ENCODE measurements at places on chromosomes 6 and 20.
A peak's percentile ranks its signal among the peaks of the same experiment; 100 is the strongest.

DNA sequence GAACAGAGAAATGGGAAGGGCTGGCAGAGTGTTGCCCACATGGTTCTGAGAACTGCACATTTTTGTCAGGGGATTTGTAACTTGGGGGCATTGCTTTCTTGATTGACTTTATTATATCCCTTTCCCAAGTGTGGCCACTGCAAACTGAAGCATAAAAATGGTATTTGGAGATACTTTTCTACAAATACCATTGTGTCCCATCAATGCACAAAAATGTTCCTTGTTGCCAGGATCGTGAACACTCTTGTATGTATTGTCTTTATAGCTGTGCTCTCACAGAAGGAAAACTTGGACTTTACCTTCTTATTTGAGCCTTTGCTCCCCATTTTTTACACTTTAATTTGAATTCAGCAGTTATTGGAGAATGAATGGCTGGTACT is 57.1 kb upstream of the C20orf144 start:
- DNase-seq: no peak

DNA sequence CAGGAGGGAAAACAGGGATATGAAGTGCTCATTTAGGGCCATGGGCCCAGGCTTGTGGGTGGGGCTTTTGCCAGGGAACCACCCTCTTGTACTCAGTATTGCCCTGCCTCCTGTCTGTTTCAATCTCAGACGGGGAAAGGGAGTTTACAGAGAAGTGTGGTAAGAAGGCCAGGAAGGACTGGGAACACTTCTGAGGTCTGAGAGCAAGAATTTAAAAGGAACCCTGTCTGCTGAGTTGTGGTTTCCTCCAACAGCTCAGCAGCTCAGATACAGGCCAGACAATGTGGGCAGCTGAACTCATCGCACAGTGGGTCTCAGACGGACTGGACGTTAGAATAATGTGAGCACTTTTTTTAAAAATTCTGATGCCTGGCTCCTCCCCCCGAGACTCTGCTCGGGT is 354.1 kb upstream of the ARID1B start:
- no peak for DNase-seq

- no peak for DNase-seq
These were observed 698.4 kb downstream of the TENT5A start for GRCh38 chr6:81054036-81054435.

GRCh38 chr6:103113416-103113815 is 1719.9 kb downstream of the GRIK2 start:
- no peak for DNase-seq

DNA sequence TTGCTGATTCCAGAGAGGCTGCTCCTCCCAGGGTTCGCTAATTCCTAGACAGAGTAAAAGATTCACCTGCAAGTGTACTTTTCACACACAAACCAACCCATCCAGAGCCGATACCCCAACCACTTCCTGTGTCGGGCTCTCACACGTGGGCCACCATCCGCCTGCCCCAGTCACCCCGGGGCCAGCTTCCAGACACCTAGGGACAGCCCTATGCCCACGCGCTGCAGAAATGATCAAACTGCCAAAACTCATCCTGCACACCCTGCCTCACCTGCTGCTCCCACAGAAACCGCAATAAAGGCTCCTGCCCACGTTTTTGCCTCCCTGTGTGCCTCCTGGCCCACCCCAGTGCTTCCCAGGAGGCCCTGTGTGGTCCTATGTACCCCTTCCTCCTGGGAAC is 59.5 kb downstream of the PSMG4 start:
- DNase-seq: peak; percentile 5

- DNase-seq: no peak
These were observed 253.5 kb downstream of the QKI start for GRCh38 chr6:163668061-163668426.

- DNase-seq: no peak
These were observed 22.6 kb downstream of the RNF217 start for GRCh38 chr6:124984668-124985338.

GRCh38 chr20:63331741-63332400 is 29.3 kb downstream of the CHRNA4 start:
- no peak for DNase-seq

DNA sequence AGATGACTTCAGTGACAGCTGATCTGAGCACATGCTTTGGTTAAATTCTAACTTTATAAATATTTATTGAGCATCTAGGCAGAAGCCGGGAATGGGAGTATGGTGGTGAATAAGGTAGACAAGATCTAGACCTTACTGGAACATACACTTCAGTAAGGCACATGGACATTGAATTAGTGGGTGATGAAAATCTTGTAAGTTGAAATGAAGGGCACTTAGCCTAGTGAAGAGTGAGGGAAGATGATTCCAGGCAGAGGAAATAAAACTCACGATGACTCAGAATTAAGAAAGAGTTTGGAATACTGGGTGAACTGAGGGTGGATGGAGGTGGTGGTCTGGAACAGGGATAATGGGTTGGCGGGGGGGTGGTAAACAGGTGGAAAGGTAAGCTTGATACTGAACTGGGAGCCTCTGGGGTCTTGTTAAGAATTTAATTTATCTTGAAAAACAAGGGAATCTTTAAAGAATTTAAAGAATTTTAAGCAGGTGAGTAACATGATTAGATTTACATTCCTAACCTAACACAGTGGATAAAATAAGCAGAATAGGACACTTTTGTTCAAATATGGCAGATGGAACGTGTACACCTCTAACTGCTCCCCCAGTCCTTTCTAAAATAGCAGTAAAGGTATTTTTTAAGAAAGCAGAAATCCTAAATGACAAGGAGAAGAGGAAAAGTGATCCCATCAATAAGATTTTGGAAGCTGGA is 75.2 kb upstream of the ARHGAP18 start:
- no peak for DNase-seq

- no peak for DNase-seq
These were observed 115.8 kb upstream of the HMGCLL1 start for GRCh38 chr6:55694759-55695158.

GRCh38 chr6:45949256-45949655 is 66.4 kb downstream of the CLIC5 start:
- no peak for DNase-seq

GRCh38 chr6:101722991-101723579 is 329.6 kb downstream of the GRIK2 start:
- no peak for DNase-seq
